Activated CD8-positive, alpha-beta memory T cell treated with anti-CD3 and anti-CD28 coated beads for 1 hour (primary cell): ENCODE measurements at places on chromosomes 13 and 19.

GRCh38 chr13:99959540-99960230, 11.9 kb downstream of the ZIC5 start:
- no peak for DNase-seq

DNA sequence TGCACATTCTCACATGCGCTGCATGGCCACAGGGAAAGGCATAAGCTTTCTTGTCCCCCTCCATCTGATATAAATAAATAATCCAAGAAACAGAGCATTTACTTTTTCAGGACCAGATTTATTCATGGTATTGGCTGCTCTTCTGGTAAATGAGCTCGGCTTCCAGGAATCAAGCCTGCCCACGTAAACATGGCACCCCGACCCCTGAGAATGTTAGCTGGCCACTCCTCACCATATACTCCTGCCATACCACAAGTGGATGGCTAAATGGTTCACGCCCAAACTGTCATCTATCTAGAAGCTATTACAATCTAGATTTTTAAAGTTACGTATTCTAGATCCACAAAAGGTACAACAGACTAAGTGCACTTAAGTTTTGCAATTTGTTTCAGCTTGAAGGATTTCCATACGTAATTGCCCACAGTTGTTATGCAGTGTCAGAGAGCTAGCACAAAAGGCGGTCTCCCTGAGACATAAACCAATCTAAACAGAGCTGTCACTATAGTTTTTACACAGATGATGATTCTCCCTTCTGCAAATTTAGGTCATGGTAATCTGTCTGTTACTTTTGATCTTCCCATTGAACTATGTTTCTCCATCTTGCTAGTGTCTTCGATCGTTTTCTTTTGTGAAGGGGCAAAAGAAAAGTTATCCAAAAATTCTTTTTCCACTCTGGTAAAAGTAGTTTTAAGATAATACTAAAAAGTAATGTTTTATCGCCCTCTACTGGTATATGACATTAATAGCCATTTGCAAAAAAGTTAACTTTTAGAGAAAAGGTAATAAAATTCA, 16.2 kb upstream of the FOXO1 start:
- DNase-seq, result no peak

GRCh38 chr19:55766466-55766865, 2.5 kb upstream of the RFPL4AL1 start:
- DNase-seq, result no peak

DNA sequence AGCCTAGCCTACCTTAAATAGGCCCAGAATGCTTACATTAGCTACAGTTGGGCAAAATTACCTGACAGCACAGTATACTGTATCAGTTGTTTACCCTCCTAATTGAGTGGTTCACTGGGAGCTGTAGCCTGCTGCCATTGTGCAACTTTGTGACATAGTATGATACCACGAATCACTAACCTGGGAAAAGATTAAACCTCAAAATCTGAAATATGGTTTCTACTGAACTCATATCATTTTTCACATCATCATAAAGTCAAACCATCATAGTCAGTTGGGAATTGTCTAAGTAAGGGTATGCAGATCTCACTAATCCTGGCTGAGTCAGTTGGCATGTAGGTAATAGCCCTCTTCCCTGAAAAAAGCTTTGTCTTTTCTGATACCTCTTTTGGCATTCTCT, 9.2 kb downstream of the PAN3 start:
- no peak for DNase-seq

DNA sequence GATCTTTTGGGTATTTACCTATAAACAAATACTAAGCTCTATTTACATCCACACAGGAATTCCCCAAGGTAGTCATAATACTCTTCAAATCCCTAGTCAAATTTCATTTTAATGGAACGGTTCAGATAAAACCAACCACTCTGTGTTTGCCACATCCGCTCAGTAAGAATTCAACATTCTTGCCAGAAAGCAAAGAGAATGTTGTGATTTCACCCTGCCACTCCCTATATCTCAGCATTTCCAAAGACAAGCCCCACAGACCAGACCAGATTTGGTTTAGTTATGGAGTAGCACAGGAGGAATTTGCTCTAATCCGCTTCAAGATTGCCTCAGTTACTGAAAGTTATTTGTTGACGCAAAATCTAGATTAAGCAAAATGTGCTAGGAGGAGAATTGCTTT, 105.6 kb upstream of the SERP2 start:
- DNase-seq, result no peak

DNA sequence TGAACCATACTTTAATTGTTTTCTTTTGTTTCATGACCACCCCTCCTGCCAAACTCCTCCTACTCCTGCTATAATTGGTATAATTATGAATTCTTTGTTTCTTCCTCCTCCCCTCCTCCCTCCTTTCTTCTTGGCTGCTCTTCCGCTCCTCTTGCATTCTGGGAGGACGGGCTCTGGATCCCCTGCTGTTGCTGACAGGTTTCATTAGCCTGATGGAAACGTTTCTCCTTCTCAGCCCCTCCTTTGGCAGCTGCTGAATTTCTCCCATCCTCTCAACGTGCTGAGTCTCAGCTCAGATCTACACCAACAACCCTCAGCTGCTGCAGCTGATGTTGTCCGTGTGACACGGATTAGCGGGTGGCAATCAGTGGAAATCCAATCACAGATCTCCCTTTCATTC, 97.1 kb upstream of the UBAC2 start:
- DNase-seq, result no peak

GRCh38 chr19:16315825-16316505, 8.7 kb upstream of the KLF2 start:
- DNase-seq, result no peak

DNA sequence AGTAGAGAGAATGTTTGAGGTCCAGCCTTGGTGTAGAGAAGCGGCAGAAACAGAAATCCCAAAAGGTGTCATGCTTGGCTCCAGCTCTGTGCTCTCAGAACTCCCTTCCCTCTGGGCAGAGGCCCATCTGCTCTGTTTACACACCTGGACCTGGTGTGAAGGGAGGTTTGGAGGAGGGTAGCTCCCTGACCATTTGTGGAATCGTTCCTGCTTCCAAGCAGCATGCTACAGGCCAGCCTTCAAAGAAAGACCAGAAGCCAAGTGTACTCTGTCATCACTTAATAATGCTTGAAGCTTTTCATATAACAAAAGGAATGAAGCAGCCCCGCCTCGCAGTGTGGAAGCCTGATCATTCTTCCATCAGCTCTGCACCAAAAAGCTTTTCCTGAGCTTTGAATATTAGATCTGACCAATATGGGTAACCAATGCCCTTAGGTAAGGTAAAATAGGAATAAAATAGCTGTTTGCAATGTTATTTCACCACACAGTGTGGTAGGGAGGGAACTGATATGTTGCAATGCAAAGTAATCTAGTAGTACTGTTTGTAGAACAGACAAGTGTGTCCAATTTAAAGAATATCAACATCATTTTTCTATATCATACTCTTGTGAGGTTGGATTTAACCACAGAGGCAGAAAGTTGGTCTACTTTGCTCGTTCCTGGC, 63.3 kb downstream of the ZIC5 start:
- no peak for DNase-seq

DNA sequence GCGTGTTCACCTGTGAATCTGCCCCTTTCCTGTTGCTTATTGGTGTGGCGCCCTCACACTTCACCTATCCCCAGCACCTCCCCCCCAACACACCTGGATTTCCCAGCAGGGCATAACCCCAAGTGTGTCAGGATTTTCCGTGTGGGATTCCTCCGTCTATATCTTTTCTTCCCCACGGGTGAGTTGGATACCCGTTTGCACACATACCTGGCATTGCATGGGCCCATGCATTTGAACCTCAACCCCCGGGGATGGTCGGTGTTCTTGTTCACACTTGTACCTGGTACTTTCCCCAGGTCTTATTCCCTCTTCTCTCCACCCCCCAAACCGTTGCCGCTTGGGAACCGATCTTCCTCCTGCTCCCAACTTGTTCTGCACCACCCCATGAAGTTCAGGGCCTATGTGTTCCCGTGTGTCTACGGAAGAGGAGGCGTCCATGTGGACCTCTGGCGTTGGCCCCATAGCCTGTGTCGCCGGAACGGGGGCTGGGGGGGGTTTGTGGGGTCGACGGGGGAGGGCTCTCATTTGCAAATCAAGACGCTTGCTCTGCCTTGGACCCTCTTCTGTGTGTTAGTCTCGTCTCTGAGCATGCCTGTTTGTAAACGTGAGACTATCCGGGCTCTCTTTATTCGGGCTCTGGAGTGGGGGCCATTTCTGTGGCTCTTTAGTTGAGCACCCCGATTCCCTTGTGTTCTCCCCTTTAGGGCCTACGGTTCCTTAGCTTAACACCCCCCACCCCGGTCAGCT, 1.7 kb downstream of the PRR12 start:
- DNase-seq, result no peak

- DNase-seq, result no peak
Measured at GRCh38 chr13:102395174-102395573, 6.7 kb downstream of the FGF14 start.

- DNase-seq, result no peak
Measured at GRCh38 chr19:12346896-12347295, 13.5 kb upstream of the ZNF563 start.

DNA sequence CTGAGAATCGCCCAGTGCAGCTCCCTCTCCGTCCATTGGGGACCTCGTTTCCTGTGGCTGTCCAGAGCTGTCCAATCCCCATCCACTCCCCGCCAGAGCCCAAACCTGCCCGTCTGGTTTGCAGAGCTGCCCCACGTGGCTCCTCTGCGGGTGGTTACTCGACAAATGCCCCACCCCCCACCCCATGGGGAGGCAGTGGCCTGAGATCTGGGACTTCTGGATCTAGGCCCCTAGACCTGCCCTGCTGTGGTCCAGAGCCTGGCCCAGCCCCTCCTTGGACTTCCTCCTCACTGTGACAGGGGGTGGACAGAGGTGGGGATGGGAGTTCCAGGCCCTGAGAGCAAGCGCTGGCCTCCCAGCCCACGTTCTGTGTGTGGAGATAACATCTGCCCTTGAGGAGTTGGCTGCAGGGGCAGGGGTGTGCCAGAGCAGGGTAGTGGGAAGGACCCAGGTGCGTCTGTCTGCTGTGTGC, 29.1 kb downstream of the PAK4 start:
- DNase-seq, result no peak
